Activated naive CD8-positive, alpha-beta T cell treated with anti-CD3 and anti-CD28 coated beads for 36 hours (primary cell): ENCODE measurements at places on chromosomes 7 and 10. TPM values are rescaled to one million over a fixed set of nuclear protein-coding genes. Genes with fewer than 3 reads are reported as not detected.

DNA sequence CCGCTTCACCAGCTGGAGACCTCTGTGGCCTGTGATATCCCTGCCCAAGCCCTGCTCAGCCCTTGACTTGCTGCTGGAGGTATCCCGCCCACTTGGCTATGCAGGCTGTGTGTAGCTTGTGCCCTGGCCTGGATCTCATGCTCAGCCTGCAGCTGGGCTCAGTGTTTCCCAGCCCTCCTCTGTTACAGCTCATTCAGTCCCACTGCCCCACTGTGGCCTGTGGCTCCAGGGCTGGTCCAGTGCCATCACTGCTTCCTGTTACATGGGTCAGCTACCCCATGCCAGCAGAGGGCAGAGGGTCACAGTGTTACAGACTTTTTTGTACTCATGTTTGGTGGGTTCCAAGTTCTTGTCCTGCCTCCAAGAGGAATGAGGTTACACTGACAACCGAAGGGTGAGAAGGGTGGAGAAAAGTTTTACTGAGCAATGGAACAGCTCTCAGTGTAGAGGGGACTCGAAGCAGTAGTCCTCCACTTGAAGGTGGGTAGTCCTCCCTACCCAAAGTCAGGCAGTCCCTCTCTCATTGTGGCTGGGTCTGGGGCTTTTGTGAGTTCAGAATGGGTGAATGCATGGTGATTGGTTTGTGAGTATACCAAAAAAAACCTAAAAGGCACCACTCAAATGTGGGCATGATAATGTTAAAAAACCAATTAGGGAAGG lies 100.4 kb downstream of the ANKRD7 start:
- no peak for DNase-seq
- H3K4me1 ChIP-seq, result no peaks in the 10 kb centered on the region
- H3K36me3 ChIP-seq, result no peaks in the 10 kb centered on the region
- no peak overlapping the region for H3K27ac ChIP-seq
- no peak overlapping the region for H3K4me3 ChIP-seq

- H3K36me3 ChIP-seq, result no peaks in the 10 kb centered on the region
- DNase-seq, result peak; percentile 23
- peaks cover 4% of the 10 kb centered on the region for H3K4me1 ChIP-seq
- H3K27ac ChIP-seq, result peak overlapping the region; percentile 27
- peaks cover 3% of the 10 kb centered on the region for H3K27me3 ChIP-seq
Observed at GRCh38 chr10:48792687-48793096, 108.0 kb downstream of the WDFY4 start.

DNA sequence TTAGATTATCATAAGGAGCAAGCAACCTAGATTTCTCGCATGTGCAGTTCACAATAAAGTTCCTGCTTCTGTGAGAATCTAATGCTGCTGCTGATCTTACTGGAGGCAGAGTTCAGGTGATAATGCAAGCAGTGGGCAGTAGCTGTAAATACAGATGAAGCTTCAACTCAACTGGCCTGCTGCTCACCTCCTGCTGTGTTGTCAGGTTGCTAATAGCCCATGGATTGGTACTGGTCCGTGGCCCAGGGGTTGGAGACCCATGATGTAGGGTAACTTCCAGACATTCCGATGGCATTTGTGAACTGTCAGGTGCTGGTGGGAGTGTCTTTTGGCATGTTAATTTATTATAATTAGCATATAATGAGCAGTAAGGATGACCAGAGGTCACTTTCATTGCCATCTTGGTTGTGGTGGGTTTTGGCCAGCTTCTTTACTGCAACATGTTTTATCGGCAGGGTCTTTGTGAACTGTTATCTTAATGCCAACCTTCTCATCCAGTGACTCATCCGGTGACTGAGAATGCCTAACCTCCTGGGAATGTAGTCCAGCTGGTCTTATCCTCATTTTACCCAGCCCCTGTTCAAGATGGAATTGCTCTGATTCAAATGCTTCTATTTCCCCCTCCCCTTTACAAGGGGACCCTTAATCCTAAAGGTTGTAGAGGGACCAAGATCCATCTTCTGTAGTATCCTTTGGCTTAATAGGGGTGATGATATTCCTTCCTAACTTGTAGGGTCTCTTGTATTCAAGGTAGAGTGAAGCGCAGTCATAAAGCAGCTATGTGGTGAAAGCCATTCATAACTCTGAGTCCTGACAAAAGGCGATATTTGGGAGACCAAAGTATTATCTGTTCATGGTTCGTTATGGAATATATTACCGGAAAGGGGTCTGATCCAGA lies 165.8 kb downstream of the CCSER2 start:
- H3K27me3 ChIP-seq, result no peaks in the 10 kb centered on the region
- H3K4me1 ChIP-seq, result peaks cover 18% of the 10 kb centered on the region
- no peak overlapping the region for H3K4me3 ChIP-seq
- H3K27ac ChIP-seq, result no peak overlapping the region

DNA sequence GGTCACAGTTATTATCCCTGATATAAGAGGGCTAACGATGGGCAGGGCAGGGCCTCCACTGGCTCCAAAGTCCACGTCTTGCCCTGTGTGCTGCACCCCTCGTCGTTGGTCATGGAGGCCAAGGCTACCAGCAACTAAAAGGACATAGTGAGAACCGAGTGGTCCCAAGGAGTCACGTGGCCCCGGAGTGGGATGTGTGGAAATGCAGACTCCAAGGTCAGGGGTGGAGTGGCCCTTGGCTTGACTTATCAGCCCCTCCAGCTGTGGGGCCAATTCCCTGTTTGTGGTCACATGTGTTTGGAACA lies 30.7 kb downstream of the BTBD16 start:
- peaks cover 7% of the 10 kb centered on the region for H3K27me3 ChIP-seq
- DNase-seq, result no peak
- peaks cover 4% of the 10 kb centered on the region for H3K4me1 ChIP-seq
- H3K36me3 ChIP-seq, result no peaks in the 10 kb centered on the region
- no peak overlapping the region for H3K4me3 ChIP-seq

DNA sequence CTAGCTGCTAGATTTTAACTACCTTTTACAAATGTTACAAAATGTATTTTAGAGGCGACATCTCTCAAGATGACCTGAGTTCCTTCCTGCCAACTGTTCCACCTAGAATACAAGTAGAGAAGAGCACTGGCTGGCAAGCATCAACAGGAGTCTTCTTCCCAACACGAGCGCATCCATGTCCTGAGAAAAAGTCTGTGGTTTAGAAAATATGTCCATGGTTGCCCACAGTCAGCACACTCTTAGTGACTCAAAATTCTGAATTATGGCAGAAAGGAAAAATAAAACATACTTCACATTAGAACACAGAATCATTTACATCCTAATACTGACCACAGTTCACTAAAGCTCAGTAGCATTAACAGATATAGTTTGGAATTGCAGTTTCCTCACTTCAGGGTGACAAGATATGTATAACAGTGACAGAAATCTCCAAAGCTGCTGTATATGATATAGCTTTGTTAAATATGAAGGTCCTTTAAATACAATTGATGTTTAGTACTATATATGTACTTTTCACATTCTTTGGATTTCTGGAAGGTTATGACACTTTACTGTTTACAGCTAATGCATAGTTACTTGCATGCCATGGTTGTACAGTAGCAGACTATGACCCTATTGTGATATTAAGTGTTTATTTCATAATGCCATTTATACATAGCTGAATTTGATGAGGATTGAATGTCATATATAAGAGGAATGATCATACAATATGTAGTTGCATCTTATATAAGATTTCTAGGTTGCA lies 327.1 kb downstream of the GFRA1 start:
- no peak overlapping the region for H3K27ac ChIP-seq
- no peak for DNase-seq
- H3K36me3 ChIP-seq, result no peaks in the 10 kb centered on the region
- no peaks in the 10 kb centered on the region for H3K27me3 ChIP-seq

DNA sequence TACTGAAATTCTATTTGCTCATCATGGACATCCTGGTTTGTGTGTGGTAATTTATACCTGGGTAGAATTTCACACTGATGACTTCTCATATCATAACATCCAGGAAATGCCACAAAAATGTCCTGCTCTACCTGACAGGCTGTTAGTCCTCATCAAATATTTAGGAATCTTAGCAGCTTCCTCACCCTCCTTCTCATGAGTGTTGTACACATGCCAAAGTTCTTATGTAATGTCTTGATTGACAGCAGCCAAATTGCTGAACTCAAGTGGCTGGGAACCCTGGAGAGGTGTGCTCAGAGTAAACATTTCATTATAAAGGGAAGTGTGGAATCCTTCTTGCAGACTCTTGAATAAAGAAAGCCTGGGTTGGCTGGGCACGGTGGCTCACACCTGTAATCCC lies 8.9 kb downstream of the EEPD1 start:
- no peak for DNase-seq
- H3K36me3 ChIP-seq, result no peaks in the 10 kb centered on the region
- no peak overlapping the region for H3K4me3 ChIP-seq
- H3K27ac ChIP-seq, result no peak overlapping the region
- no peaks in the 10 kb centered on the region for H3K27me3 ChIP-seq
- H3K4me1 ChIP-seq, result no peaks in the 10 kb centered on the region

DNA sequence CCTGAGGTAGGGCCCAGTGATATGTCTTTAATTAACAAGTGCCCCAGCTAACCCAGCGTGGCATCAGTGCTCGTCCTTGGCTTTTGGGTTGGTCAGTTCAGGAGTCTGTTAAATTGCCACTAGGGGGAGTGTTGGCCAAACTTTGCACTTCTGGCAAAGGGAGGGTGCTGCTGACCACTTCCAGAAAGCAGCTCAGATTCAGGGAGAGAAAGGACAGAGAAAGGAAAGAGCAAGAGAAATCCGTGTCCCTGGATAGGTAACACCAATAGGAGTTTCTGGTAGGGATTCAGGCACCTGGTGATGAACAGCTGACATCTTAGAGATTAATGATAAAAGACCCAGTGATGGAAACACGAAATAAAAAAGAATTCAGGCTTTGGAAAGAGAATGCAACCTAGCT lies 243.1 kb upstream of the AOAH start:
- no peaks in the 10 kb centered on the region for H3K27me3 ChIP-seq
- H3K36me3 ChIP-seq, result peaks cover 44% of the 10 kb centered on the region
- no peak for DNase-seq
- H3K4me1 ChIP-seq, result peaks cover 26% of the 10 kb centered on the region
- no peak overlapping the region for H3K27ac ChIP-seq

DNA sequence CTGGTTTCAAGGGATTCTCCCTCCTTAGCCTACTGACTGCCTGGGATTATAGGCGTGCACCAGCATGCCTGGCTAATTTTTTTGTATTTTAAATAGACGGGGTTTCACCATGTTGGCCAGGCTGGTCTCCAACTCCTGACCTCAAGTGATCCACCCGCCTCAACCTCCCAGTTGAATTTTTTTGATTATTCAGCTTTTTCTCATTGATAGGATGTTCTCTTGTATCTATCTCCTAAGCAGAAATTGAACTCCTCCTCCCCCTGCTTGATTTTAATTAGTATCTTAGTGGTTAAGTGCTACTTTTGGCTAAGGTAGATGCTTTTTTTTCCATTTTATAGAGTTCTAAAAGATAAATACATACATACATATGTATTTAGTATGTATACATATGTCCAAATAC lies 101.0 kb downstream of the ZNF277 start:
- H3K27me3 ChIP-seq, result no peaks in the 10 kb centered on the region
- no peak overlapping the region for H3K4me3 ChIP-seq
- H3K4me1 ChIP-seq, result peaks cover 3% of the 10 kb centered on the region
- H3K27ac ChIP-seq, result no peak overlapping the region
- peaks cover 30% of the 10 kb centered on the region for H3K36me3 ChIP-seq

BTBD16 gene
- total RNA-seq, result not detected

C10orf67 gene
- total RNA-seq, result 0.45 TPM

CARD11 gene
- 111 TPM for total RNA-seq

RPEL1 gene
- not detected for total RNA-seq

IL15RA gene
- 30.0 TPM for total RNA-seq

FRMD4A gene
- 7.1 TPM for total RNA-seq

IRF5 gene
- total RNA-seq, result 3.8 TPM

LRIT1 gene
- not detected for total RNA-seq

MYO1G gene
- 306 TPM for total RNA-seq
